ENCODE measurements at places on chromosomes 1 and 21. TPM values are rescaled to one million over a fixed set of nuclear protein-coding genes. Genes with fewer than 3 reads are reported as not detected.

Gene RAB25
- not detected for total RNA-seq

Gene OR6K3
- not detected for total RNA-seq

Gene KRTAP19-3
- total RNA-seq, result not detected

Gene VWA5B1
- 0.04 TPM for total RNA-seq

Gene PDZK1
- total RNA-seq, result 0.40 TPM

Gene CLCNKB
- 0.40 TPM for total RNA-seq

Gene AIM2
- 0.31 TPM for total RNA-seq

Gene STUM
- total RNA-seq, result 4.7 TPM

Gene SCNM1
- 53.6 TPM for total RNA-seq

Gene LCE1C
- not detected for total RNA-seq

Gene TMEM61
- 0.04 TPM for total RNA-seq

Gene ANGPTL1
- 98.2 TPM for total RNA-seq

Gene ETV3L
- total RNA-seq, result not detected

Gene RNASEL
- total RNA-seq, result 6.7 TPM

Gene CD1B
- total RNA-seq, result 0.09 TPM

Gene UTS2
- not detected for total RNA-seq

Gene ZBTB7B
- 7.6 TPM for total RNA-seq
